ENCODE measurements at places on chromosomes 3 and 15. TPM values are rescaled to one million over a fixed set of nuclear protein-coding genes. Genes with fewer than 3 reads are reported as not detected.

GRCh38 chr3:141373232-141373631, 4.9 kb downstream of the ZBTB38 start:
- DNase-seq, result no peak
- no peaks in the 10 kb centered on the region for H3K27me3 ChIP-seq
- H3K36me3 ChIP-seq, result no peaks in the 10 kb centered on the region
- no peak overlapping the region for H3K4me3 ChIP-seq

- H3K27ac ChIP-seq, result no peak overlapping the region
- no peak overlapping the region for H3K4me3 ChIP-seq
- no peaks in the 10 kb centered on the region for H3K36me3 ChIP-seq
- H3K4me1 ChIP-seq, result peaks cover 15% of the 10 kb centered on the region
- no peak for DNase-seq
- peaks cover 65% of the 10 kb centered on the region for H3K27me3 ChIP-seq
Observed at GRCh38 chr15:74723754-74724334, 1.5 kb downstream of the CYP1A1 start.

Gene KCNMB2
- total RNA-seq, result not detected

Gene PFKFB4
- 18.0 TPM for total RNA-seq

Gene ITGB5
- 292 TPM for total RNA-seq

Data from WTC11 (cell line).